ENCODE measurements at places on chromosomes 1 and 21. TPM values are rescaled to one million over a fixed set of nuclear protein-coding genes. Genes with fewer than 3 reads are reported as not detected.
A peak's percentile ranks its signal among the peaks of the same experiment; 100 is the strongest.

Gene RCSD1
- total RNA-seq = 2.3 TPM

DNA sequence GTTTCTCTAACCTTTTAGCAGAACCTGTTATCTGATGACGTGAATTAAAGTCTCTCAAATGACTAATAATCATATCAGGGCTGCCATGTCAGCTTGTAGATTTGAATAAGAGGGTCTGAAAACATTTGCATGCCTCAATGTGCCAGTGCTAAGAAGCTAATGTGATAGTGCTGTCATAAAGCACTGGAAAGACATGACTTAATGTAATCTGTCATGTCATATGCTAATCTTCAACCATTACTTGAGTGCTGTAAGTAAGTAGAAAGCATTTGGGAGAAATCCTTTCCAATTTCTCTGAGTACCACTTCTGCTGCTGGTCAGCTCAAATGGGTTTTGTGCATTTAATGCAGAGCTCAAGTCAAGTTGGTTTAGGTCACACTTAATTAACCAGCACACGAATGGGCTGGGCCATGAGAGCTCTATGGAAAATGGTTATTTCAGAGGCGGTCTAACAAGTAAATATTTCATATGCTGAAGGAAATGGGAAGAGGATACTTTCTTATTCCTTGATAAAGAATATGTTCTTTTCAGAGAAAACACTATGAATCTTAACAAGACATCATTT is 609.2 kb downstream of the LMO4 start:
- no peak for DNase-seq

Gene GPR153
- total RNA-seq = 42.0 TPM

DNA sequence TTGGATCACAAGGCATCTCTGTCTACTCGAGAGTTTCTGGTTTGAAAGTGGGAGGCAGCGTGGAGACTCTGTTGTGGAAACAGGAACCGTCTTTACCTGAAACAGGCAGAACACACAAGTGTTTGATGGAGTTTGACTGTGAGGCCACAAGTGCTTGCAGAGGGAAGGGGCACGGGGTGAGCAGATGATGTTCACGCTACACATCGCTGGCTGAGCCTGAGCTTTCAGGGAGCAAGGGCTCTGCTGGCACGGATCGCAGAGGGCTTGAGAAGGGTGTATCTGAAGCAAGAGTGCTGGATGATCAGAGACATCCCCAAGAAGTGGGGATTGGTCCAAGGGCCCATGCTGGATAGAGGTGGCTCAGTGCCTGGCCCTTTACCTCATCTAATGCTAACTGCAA is 59.3 kb downstream of the IGSF21 start:
- DNase-seq = no peak

Gene PIGM
- 3.9 TPM for total RNA-seq

Gene ALPL
- 5.3 TPM for total RNA-seq

GRCh38 chr1:207868251-207868773 is 42.6 kb downstream of the CD34 start:
- peak; percentile 71 for DNase-seq

Gene FAM177B
- total RNA-seq = not detected

- no peak for DNase-seq
Measured at GRCh38 chr21:29989634-29990234, 49.9 kb upstream of the GRIK1 start.
